Hematopoietic multipotent progenitor cell treated with erythropoietin and hydrocortisone succinate and interleukin-3 and kit ligand, for 6 days (in vitro differentiated cells): ENCODE measurements at places on chromosomes 7 and 10.

GRCh38 chr7:4174451-4174850 lies 507.6 kb upstream of the FOXK1 start:
- no peak for DNase-seq

DNA sequence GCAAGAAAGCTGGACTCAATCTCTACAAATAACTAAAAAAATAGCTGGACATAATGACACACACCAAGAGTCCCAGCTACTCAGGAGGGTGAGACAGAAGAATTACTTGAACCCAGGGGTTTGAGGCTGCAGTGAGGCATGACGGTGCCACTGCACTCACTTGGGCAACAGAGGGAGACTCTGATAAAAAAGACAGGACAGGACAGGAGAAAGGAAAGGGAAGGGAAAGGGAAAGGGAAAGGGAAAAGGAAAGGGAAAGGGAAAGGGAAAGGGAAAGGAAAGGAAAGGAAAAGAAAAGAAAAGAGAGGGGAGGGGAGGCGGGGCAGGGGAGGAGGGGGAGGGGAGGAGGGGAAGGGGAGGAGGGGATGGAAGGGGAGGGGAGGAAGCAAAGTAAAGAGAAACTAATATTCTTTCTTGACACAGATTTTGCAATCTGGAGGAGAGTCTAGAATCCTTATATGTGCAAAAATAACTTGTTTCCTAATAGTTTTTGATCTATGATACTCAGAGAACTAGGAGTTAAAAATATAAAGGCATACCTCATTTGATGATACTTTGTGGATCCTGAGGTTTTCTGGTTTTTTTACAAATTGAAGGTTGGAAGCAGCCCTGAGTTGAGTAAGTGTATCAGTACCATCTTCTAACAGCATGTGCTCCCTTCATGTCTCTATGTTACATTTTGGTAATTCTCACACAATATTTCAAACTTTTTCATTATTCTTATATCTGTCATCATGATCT lies 8.0 kb downstream of the SAR1A start:
- DNase-seq: no peak

DNA sequence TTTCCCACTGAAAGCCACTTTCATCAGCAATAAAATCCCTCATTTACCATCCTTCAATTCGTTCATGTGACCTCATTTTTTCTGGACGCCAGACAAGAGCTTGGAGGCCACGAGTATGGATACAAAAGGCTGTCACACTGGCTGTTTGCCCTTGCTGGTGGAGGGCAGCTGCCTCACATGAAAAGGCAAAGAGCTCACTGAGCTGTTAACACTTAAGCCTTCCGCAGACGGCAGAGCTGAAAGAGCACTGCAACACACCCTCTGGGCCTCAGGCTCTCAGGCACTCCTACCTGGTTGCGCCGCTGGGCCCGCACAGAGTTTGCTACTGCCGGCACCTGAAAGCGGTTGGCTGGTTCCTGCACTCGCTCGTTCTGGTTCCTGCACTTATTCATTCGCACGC lies 193.5 kb downstream of the CFTR start:
- DNase-seq: no peak

DNA sequence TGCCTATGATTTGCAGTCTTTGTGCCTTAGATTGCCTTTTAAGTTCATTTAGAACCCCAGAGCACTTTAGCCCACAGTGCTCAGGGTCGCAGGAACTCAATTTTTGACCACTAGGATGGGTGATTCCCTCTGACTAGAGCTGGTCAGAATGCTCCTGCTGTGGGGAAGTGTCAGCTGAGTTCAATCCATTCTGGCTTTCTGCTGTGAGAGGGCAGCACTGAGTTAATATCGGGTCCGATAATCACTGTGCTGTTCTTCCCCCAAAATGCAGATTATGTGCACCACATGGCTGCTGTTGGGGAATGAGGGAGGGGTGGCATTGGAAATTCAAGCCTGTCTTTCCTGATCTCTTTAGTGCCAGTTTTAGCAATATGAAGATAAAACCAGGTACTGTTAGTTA lies 886.4 kb downstream of the DNAJB9 start:
- DNase-seq: no peak
